ENCODE measurements at places on chromosomes 11 and 22. TPM values are rescaled to one million over a fixed set of nuclear protein-coding genes. Genes with fewer than 3 reads are reported as not detected.

The PDE3B gene
- 2.8 TPM for total RNA-seq

The OR52I1 gene
- total RNA-seq: not detected

The SCN3B gene
- not detected for total RNA-seq

The KCNA4 gene
- 1.4 TPM for total RNA-seq

The TRIM66 gene
- 4.1 TPM for total RNA-seq

The PACS1 gene
- total RNA-seq: 31.5 TPM

The GTSE1 gene
- total RNA-seq: 13.4 TPM

The ANO9 gene
- not detected for total RNA-seq
